MV-4-11 (cell line): ENCODE measurements at places on chromosomes 2 and 18.
A peak's percentile ranks its signal among the peaks of the same experiment; 100 is the strongest.

DNA sequence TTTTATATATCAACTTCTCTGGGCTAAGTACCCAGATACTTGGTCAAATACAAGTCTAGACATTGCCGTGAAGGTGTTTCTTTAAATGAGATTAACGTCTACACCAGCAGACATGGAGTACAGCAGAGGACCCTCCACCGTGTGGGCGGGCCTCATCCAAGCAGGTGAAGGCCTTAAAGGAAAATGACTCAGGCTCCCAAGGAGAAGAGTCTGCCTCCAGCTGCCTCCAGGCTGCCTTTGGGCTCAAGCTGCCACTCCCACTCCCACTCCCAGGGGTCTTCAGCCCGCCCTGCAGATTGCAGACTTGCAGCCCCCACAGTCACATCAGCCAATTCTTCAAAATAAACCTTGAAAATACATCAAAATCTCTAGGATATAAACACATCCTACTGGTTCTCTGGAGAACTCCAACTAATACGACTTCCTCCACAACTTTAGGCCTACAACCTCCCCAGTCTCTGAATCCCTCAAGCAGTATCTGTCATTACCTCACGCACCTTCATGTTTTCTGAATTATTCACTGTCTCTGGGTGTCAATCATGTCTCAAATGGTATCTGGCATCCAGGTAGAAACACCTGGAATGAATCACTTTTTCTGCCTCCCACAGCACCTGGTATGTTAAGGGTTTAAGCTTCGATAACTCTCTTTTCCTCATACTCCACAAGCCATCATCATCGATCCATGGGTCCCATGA, 6.9 kb downstream of the ITGB1BP1 start:
- no peak for DNase-seq

DNA sequence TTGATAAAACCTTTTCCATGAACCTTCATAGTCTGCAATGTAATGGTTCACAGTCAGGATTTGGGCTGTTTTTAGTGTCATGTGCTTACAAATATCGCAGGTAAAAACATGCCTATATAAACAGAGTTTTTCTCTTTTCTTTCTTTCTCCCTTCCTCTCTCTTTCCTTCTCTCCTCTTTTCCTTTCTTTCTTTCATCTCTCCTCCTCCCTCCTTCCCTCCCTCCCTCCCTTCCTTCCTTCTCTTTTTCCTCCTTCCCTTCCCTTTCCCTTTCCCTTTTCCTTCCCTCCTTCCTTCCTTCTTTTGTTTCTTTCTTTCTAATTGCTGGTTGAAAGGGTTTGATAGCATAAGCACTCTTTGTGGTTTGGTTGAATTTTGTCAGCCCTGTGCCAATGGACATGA, 9.6 kb upstream of the NPPC start:
- DNase-seq, result no peak

- DNase-seq, result no peak
These were observed 569.9 kb upstream of the REG3G start for GRCh38 chr2:78455586-78455985.

GRCh38 chr2:8488001-8488738, 193.7 kb upstream of the ID2 start:
- DNase-seq, result peak; percentile 57
